Fibroblast of lung (primary cell): ENCODE measurements at places on chromosomes 1 and 21. TPM values are rescaled to one million over a fixed set of nuclear protein-coding genes. Genes with fewer than 3 reads are reported as not detected.

KCNJ9 gene
- polyA plus RNA-seq = not detected in 2 replicates

DNA sequence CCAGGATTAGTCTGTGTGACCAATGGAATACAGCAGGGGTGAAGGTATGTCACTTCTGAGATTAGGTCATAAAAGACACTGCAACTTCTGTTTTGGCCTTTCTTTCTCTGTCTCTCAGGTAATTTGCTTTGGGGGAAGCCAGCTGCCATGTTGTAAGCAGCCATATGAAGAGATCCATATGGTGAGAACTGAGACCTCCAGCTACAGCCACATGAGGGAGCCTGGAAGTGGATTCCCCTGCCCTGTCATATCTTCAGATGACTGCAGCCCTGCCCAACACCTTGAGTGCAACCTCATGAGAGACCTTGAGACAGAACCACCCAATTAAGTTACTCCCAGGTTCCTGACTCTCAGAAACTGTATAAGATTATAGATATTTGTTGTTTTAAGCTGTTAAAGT lies 70.1 kb upstream of the ESRRG start:
- no peak for DNase-seq

DNA sequence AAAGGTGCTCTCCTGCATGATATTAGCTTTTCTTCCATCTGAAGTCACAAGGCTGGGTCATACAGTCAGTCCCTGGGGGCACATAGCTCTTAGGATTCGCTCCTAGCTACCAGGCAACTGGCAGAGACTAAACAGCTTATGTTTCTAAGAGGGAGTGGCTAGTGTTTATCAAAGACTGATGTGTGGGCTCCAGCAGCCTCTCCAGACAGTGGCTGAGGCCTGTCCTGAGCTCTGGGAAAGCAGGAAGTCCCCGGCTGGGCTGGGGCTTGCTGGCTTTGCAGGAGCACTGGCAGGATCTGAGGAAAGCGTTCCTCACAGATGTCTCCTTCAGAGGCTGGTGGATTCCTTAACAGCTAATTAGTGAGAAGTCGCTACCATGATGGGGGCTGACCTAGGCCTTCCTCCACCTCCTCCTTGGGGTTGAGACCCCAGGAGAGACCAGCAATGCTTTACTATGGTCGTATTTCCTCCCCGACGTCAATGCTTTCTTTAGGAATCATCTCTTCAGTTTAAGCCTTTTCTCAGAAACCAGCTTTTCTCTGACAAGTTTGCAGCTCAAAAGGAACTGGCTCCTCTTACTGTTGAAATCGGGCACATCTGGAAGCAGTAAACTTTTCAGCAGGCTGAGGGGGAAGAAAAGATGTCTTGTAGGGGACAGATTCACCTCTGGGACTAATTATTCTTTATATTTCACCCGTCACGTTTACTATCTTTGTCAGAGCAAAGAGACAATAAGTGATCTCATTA lies 33.5 kb upstream of the HHAT start:
- DNase-seq = no peak

USF1 gene
- polyA plus RNA-seq = 23.9 and 25.0 TPM in 2 replicates

- DNase-seq = no peak
Observed at GRCh38 chr1:165877940-165878556, 50.6 kb downstream of the UCK2 start.

DNA sequence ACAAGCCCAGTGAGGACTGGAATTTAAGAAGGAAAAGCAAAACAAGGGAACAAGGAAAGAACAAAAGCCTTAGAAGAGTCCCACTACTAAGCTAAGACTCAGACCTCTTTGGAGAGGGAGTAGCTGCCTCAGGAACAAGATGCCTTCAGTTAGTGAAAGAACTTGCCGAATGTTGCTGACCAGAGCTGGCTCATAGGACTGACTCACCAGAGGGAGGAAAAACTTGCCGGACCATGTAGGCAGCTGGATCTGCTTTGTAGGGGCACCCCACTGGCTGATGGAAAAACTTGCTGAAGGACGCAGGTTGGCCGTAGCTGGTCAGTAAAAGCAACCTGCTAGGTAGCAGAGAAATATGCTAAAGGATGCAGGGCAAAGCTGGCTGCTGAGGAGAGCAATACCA lies 15.3 kb upstream of the ZSWIM5 start:
- no peak for DNase-seq

DNA sequence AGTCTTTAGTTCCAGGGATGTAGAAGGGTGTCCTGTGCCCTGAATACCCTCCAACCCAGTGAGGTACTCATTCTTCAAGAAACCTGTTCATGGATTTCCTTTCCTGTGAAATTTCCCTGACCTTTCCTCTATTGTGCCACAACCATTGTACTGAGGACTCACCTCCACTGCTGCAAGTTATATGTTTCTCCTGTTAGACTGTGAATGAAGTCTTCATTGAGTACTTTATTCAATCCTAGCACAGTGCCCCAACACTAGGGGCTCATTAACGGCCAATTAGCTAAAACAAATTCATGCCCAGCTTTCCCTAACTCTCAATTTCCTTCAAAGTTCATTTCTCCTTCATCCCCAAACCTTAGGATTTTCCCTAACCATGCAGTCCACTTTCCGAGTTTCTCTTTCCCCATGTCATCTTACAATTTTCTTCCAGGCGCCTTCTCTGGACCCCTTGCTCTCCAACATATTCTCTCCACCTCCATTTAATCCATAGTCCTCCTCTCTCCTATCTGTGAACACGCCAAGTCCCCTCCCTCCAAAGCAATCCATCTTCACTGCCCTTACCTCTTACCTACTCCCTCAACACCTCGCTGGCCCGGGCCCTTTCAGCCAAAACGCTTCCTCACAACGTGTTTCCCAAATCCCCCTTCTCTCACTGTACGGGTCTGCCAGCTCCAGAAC lies 1.3 kb downstream of the TRIM33 start:
- no peak for DNase-seq

TACSTD2 gene
- polyA plus RNA-seq = 0.22 TPM in 1 of 2 replicates, not detected in the other

DNA sequence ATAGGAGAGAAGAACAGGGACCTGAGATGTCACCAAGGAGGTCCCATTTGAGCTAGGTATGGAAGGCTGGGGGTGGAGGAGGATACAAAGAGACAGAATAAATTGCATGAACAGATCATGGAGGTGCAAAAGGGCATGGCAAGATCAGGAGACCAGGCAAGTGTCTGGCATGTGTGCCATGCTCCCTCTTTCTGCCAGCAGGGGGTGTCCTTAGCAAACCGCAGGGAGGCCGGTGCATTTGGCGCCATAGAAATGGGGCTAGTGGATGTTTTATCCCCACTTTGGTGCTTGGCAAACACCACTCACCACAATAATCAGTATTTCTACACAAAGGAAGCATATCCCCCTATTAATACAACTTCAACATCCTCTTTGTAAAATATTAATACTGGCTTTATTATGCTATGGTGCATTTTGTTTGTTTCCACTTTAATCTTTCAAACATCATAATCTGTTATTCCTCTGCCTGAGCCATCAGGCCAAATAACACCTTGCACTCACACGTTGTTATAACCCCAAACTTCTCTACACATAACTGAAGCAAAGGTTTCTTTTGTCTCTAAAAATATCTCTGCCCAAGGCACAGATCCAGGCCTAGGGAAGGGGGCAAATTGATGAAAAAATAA lies 25.9 kb downstream of the S100A6 start:
- DNase-seq = no peak

WNT9A gene
- 1.0 and 2.7 TPM in 2 replicates for polyA plus RNA-seq

DNA sequence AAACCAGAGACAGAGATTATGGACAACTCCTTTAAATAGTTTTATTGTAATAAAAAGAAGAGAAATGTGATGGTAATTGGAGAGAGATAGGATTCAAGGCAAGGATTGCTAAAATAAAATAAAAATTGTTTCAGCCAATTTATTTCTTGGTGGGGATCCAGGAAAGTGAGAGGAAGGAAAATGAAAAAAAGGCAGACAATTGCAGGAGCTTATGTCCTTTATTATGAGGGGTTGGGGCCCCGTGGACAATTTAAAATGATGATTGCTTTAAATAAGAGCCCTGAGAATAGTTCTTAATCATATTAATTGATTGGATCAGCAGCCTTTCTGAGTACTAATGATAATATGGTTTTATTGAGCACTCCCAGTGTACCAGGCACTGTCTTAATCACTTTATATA lies 40.2 kb downstream of the RGS2 start:
- DNase-seq = no peak

KCNQ4 gene
- 0.02 and 0.03 TPM in 2 replicates for polyA plus RNA-seq

GRCh38 chr21:42983103-42983502 lies 8.7 kb downstream of the PKNOX1 start:
- DNase-seq = peak; percentile 25

DNA sequence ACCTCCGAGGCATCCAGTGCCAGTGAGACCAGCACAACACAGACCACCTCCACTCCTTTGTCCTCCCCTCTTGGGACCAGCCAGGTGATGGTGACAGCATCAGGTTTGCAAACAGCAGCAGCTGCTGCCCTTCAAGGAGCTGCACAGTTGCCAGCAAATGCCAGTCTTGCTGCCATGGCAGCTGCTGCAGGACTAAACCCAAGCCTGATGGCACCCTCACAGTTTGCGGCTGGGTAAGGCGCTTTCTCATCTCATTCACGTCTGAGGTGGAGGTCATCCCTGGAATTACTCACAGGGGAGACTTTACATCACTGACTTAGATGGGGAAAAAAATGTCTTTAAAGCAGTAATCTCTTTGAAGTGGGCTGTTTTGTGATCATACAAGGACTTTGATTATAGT lies 106.3 kb downstream of the CD247 start:
- no peak for DNase-seq

GRCh38 chr1:68213843-68214242 lies 18.5 kb downstream of the WLS start:
- no peak for DNase-seq

GRCh38 chr1:34926156-34926555 lies 3.3 kb downstream of the DLGAP3 start:
- no peak for DNase-seq

DNA sequence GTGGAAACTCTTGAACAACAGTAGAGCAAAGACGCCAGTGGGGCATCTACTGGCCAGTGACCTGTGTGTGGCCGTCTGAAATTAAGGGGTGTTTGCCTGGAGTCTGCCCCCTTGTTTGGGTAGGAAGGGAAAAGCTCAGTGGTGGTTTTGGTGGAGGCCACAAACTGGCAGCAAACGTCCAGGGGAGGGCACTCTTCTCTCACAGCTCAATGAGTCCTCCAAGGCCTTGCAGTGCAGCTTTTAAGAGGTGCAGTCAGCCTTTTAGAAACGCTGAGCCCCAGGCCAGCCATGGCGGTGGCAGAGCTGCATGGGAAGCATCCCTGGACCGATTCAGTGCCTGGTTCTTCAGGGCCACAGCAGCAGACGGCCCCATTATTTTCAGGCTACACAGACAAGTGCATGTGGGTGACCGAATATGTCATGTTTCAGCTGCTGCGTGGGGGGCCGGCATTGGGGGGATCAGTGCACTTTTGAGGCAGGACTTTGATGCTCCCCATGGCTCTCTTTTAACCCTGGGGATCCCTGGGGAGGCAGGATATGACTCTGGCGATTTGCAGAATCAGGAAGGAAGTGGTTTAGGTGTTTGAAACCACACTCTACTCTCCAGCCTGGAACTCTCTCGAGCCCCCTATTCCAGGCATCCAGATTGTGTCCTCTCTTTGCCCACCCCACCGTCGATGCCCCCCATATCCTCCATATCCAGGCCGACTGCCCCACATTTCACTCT lies 414.0 kb downstream of the PRDM2 start:
- peak; percentile 56 for DNase-seq

- DNase-seq = peak; percentile 47
Observed at GRCh38 chr1:8482979-8483381, 165.1 kb downstream of the SLC45A1 start.

GRCh38 chr1:205480349-205480985 lies 24.0 kb upstream of the CDK18 start:
- no peak for DNase-seq

DNA sequence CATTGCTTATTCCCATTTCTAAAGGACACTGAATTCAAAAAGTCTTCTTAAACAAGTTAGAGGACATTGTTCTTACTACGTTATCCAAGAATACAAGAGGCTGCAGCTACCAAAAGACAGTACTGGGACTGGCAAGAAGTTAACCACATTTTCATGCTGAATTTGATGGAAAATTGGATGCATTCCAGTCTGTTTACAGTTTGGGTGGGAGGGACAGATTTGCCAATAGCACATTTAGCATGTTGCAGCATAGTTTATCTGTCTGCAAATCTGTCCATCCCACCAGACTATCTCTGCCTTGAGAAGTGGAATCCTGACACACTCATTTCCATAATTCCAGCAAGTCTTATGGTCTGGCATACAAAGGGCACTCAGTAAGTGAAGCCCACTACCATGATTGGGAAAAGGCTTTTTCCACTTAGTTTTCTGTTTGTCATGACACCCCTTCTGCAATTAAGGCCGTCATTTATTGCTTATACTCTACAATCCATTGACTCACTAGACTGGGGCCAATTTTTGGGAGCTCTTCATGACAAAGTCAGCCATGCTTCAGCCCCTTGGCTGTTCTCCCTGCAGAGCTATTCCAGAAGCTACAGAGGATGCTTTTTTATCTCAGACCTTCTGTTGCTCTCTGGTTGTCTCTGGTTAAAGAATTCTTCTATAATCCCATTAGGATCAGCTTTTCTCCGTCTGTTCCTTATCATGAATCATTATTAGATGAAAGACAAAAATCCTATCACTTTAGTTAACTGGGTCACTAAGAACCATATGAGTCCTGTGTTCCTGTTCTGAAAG lies 355.8 kb upstream of the PTBP2 start:
- peak; percentile 47 for DNase-seq

- no peak for DNase-seq
Observed at GRCh38 chr1:95734560-95734959, 500.6 kb downstream of the RWDD3 start.

- peak; percentile 15 for DNase-seq
Observed at GRCh38 chr21:16676391-16676790, 836.5 kb upstream of the CXADR start.

DNA sequence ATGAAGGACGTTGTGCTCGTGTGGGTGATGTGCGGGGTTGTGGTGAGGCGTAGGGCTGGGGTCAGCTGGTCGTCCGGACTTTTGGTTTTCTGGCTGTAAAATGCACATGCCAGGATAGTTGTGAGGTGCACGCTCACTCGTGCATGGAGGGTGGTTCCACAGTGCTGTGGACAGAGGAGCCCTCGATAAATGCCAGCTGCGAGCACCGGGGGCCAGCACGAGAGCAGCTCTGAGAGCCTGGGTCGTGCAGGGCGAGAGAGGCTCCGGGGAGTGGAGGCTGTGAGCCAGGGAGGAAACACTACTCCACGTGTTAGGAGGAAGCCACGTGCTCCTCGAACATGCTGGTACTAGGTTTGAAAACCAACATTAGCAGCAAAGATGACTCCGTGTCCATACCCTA lies 39.4 kb downstream of the COL18A1 start:
- DNase-seq = no peak

- no peak for DNase-seq
Observed at GRCh38 chr1:110944806-110945205, 18.9 kb downstream of the LRIF1 start.

CD5L gene
- polyA plus RNA-seq = not detected in 2 replicates

- no peak for DNase-seq
Observed at GRCh38 chr1:192860478-192861185, 51.8 kb downstream of the RGS2 start.

GRCh38 chr1:167057241-167057688 lies 32.9 kb downstream of the GPA33 start:
- DNase-seq = peak; percentile 43

ACTA1 gene
- 0.06 TPM in 1 of 2 replicates, not detected in the other for polyA plus RNA-seq

TEDDM1 gene
- not detected in 2 replicates for polyA plus RNA-seq
